CD4-positive, alpha-beta T cell treated with Interleukin-12 subunit alpha and Interleukin-12 subunit beta, for 1 hour (primary cell): ENCODE measurements at places on chromosomes 3 and 15.

DNA sequence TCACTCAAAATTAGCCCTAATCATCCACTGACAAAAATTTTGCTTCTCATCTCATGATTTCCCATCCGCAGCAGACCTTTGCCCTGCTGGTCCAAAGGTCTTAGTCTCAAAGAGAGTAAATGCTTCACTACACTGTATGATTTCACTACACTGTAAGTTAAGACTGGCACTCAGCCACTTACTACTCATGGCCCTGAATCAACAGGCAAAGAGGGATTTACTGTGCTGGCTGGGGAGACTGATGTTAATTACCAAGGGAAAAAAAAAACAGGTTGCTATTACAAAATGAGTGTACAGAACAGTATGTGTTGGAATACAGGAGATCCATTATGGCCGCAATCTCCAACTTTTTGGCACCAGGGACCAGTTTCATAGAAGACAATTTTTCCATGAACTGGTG lies 214.8 kb downstream of the ZMAT3 start:
- DNase-seq, result no peak

DNA sequence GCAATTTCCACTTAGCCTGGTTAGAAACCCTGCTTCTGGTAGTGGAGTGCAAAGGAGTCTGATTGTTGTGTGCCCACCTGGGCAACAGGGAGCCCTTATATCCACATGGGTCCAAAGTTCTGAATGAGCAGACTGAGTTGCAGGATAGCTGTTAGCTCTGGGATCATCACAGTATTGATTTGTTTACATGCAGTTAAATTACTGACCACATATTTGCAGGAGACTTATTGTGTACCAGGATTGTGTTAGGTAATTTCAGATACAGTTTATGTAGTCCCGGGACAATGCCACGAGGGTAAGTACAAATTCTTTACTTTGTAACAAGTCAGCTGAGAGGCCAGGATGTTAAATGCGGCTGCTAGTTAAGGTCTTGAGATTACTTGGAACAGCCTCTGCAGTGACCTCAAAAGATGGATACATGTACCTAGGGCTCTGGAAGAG lies 18.8 kb downstream of the ARHGEF26 start:
- DNase-seq, result no peak

DNA sequence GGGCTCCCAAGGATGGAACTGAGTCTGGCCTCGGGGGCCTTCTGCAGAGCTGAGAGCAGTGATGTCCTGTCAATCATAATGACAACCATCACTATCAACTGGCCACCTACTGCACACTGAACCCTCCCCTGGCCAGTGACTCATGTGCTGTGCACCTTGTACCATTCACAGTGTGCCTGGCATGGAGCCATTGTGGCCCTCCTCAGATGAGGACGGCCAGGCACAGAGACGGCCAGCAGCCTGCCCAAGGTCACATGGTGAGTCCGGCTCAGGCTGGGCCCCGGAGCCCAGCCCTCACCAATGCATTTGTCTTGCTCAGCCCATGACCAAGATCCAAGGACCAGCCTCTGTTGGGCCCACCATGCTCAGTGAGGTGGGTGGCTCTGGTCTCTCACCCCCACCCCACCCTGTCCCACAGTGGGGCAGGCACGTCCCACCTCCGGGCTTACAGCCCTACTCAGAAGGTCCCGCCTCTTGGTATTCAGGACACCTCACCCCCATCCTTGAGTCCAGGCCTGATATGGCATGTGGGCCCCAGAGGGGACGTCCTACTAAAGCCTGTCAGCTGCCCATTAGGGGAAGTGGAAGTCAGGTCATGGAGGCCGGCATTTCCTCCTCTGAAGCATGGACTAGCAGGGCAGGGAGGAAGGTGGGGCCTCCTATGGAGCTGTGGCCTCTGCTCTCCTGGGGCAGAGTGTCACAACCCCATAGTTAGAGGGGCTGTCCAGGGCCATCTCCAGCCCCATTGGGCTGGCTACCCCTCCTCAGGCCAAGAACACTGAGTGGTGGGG lies 35.9 kb upstream of the TMEM115 start:
- DNase-seq, result no peak

DNA sequence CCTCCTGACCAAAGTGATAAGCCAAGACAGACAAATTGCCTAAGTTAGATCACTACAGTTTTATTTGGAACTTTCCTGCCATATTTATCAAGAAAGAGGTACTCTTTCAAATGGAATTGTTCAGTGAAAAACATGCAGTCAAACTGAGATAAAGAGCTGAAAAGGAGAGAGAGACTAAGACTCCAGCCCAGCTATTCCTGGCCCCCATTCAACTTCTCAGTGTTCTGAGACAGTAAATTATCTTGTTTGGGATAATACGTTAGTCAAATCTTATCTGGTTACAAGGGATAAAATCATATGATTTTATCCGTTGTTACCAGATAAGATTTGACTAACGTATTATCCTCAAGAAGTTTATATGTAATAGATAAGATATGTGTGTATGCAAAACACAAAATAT lies 67.6 kb upstream of the CMC1 start:
- no peak for DNase-seq

DNA sequence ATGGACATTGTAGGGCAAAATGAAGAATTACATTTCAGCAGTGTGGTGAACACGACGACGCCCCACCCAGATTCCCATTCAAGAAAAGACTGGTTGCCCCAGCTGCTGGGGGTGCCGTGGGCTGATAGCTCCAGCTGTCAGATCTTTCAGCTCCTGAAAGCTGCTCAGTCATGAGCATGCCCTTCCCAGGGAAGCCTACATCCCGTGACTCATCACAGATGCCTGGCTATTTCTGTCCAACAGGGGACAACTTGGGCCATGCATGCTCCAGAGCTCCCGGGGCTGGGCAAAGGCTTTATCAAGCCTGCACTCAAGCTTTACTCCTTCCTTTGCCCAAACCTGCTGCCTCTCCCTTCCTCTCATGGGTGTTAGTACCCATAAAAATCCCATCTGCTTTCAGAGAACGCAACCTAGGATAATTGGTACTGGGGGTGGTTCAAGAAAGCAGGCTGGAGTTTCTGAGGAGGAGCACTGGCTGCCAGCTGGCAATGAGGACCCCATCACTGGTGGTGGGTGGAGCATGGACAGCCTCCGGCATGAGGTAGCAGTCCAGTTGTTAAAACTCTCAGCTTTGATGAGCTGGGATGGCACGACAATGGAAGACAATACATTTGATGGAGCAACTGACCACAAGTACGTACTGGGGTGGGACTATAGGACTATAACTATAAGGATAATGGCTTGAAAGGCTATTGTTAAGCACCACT lies 16.4 kb upstream of the ST8SIA2 start:
- no peak for DNase-seq

- DNase-seq, result no peak
These were observed 103.2 kb upstream of the PPP2R3A start for GRCh38 chr3:135862361-135862760.

DNA sequence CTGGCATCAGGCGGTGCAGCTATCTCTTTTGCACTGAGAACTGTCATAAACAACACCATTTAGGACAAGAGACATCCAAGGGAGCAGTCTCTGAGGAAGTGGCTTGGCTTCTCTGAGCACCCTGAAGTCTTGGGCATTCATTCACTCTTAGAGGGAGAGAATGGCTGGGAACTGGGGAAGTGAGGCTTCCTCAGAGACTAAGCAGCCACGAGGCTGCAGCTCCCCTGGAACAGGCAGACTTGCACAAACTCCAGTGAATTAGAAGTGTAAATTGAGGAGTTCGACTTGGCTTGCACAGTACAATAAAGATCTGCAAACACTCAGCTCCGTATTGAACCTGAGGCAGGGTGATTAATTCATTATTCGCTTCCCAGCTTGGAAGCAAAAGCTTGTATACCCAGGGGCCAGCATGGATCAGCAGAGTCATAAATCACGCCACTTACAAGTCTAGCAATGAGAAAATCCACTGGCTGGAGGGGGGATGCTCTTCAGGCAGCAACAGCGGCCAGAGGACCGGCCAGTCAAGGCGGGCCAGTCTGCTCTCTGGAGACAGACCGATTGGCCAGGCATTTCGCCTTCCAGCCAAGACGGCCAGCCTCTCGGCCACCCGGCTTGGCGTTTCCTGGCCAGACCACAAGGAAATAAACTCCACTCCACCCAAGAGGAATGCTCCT lies 118.8 kb upstream of the ADPGK start:
- no peak for DNase-seq

DNA sequence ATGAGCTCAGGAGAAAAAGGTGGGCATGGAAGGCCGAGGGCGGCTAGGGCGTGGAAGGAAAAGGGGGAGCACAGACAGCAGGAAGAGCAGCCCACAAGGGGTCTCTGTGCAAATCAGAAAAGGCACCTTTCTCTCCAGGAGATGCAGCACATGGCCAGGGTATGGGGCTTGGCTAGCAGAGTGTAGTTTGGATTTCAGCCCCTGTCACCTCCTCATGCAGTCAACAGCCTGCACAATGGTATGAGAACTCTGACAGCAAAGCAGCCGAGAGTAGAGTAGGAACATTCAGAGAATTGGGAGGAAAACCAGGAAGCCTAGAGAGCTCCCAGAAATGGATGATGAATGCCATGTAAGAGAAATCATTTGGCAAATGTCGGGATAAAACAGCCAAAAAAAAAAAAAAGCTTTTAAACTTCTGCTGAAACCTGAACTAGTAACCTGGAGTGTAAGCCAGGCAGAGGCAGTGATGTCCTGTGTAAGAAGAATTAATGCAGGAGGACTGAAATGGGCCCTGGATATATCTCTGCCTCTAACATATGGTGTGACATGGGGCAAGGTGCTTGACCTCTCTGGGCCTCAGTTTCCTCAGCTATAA lies 25.7 kb downstream of the FSTL1 start:
- DNase-seq, result no peak

DNA sequence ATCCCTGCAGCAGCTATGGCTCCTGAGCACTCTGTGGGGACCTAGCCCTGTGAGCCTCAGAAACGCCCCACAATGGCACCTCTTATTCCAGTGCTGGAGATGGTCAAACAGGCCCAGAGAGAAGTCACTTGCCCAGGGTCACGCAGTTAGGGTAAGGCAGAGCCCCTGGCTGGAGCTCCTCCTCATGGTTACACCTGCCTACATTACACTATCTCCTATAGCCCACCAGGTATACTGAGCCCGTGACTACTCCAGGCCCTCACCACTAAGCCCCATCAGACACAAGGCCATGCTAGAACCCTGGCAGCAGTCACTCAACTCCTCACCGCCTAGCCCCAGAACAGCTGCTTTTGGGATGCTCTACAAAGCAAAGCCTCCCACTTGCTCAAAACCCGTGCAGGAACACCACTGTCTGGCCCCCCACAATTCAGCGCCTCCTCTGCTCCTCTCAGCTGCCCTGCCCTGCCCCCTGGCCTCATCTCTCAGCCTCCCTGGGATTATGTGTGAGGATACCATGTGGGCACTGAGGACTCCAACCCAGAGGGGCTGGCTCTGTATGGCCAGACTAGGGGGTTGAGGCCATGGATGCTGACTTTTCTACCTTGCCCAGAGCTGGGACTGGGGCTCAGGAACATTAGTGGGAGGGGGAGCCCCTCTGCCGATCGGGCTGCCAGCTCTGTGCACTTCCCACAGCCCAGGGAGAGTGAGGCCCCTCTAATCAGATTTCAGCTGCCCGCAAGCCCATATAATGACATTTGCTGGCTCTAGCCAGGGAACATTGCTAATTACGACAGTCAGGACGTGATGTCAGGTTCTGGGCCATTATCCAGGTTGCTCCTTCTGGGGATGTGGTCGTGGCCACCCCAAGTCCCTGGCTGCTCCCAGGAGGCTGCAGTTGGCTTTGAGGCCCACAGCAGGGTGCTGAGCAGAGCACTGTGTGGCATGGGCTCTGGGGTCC lies 4.0 kb downstream of the NT5DC2 start:
- no peak for DNase-seq
